ENCODE measurements at places on chromosomes 1 and 21.

DNA sequence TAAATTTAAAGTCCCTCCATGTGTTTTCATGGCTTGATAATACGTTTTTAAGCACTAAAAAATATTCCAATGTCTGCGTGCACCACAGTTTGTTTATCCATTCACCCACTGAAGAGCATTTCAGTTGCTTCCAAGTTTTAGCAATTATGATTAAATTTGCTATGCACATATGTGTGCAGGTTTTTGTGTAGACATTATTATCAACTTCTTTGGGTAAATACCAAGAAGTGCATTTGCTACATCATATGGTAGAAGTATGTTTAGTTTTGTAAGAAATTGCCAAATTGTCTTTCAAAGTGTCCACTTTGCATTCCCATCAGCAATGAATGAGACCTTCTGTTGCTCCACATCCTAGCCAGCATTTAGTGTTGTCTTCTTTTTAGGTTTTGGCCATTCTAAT lies 550.0 kb downstream of the BRINP3 start:
- DNase-seq, result no peak

DNA sequence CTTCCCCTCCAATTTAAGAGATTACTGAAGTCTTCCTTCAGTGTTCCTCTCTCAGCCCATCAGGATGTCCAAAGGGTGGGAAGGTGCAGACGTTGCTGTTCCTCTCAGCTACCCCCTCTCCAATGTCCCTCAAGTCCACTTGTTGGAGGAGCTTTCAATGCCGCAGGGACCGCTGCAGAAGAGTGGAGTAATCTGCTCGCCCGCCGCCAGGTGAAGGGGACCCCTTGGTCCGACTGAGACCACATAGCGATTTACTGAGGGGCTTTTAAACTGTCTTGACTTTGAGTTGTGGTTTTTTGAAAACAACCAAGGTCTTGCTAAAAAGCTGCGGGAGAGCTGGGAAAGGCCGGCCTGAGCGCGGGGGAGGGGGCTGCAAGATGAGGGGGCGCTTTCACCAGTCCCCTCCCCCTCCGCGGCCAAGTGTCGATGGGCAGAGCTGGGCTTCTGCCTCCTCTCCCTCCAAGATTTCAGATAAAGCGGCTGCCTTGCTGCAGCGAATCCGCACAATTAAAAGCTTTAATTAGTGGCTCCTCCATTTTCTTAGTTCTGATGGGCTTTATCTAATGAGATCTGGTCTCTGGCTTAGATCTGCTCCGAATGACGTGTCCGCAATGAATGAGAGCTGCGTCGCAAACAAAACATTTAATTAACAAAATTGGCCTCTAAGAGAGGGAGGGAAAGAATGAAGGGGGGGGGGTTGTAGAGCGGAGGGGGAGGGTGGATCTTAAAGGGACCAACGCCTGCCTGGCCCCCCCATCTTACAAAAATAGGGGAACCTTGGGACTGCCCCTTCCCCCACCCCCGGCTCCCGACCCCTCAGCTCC lies 5.9 kb downstream of the LMO4 start:
- DNase-seq, result peak; percentile 64

DNA sequence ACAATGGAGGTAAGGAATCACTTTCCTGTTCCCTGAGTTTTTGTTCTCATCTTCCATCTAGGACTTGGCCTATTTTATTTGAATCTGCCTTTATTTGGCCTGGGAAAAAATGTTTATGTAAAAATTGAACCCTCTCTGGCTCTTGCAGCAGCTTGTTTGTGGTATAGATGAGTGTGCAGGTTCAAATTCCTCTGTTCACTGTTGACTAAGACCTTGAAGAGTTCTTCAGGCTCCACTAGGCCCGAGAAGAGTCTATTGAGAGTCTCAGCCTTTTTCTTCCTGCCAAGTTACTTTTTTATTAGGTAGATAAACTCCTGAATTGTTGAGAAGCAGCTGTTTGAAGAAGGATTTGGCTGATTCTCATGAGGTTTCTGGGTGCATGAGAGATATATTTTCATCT lies 248.8 kb upstream of the ADGRL2 start:
- no peak for DNase-seq

DNA sequence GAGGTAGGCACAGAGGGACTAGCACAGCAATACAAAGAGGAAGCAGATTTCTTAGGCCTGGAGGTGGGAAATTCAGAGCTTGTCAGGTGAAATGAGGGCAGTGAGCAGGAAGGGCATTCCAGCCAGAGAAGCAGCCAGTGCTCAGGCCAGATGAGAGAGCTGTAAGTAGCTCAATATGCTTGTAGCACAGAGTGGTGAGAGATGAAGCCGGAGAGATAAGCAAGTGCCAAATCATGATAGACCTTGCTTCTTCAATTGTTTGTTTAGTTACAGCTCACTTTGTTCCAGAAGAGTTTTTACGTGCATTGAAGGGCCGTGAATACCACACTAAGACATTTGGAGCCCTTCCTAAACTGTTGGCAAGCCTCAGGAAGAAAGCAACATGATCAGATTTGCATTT lies 42.0 kb upstream of the ADAMTS1 start:
- DNase-seq, result peak; percentile 75

- no peak for DNase-seq
Measured at GRCh38 chr1:187078916-187079315, 250.2 kb downstream of the PLA2G4A start.

All from EH (cell line).